ENCODE measurements at places on chromosomes 1 and 21.

GRCh38 chr1:9827558-9828185, 3.9 kb upstream of the CLSTN1 start:
- no peak for DNase-seq

DNA sequence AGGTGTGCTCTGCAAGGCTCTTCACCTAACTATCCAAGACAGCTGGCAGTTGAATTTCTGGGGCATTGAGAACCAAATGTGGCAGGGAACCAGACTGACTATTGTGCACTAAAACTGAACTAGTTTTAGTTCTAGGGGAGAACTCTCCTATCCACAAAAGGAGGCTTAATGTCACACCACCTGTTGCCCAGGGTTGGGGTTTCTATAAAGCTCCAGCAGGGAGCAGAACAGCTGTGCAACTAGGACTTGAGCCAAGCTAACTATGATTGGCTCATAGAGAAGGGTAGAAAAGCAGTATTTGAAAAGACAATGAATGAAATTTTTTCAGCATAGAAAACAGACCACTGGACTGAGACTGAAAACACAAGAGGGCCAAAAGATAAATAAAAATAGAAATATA, 53.3 kb upstream of the FGGY start:
- DNase-seq = no peak

GRCh38 chr1:90319918-90320317, 325.0 kb downstream of the ZNF326 start:
- no peak for DNase-seq

DNA sequence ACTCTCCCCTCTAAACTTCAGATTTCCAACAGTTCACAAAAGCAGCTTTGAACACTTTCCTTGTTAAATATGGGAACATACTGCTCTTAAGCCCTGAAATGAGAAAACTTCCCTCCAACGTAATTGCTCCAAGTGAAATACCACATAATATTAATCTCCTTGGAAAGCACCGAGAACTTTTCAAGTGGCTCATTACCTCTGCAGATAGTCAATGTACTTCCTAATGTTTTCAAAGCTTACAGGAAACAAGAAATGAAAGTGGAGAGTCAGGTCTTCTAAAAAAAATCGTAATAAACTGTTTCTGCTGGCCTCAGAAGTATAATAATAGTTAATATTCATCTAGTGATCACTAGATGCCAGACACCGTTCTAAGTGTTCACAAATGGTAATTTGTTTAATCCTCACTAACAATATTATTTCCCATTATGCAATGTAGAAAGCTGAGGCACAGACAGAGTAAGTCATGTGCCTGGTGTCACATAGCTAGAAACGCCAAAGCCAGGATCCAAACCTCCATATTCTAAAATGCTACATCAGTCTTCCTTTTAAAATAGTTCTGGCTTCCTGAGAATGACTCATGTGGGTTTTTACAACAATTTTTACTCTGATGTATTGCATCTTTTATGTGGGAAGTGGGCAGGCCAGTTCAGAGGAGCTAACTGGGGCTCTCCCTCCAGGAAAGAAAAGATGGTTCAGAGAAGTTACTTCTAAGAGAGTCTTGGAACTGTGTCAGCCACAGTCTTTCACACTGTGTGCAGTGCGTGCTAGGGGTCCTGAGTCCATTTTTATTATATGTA, 177.2 kb downstream of the PLPPR4 start:
- no peak for DNase-seq

DNA sequence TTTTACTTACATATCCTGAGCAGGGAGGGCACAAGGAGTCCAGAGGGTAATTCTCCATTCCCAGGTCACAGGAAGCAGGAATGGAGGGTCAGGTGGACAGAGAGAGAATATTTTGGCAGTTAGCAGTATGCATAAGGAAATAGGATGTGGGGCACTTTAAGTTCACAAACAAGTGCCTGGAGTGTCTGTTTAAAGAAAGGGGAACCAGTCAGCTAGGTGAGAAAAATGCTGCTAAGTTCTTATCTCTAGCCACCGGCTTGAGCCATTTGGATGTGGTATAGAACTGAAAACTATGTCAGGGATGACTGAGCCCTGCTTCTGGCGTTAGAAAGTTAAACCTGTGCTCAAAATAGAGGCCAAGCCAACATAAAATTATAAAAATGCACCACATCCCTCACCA, 739.7 kb upstream of the NCAM2 start:
- no peak for DNase-seq

DNA sequence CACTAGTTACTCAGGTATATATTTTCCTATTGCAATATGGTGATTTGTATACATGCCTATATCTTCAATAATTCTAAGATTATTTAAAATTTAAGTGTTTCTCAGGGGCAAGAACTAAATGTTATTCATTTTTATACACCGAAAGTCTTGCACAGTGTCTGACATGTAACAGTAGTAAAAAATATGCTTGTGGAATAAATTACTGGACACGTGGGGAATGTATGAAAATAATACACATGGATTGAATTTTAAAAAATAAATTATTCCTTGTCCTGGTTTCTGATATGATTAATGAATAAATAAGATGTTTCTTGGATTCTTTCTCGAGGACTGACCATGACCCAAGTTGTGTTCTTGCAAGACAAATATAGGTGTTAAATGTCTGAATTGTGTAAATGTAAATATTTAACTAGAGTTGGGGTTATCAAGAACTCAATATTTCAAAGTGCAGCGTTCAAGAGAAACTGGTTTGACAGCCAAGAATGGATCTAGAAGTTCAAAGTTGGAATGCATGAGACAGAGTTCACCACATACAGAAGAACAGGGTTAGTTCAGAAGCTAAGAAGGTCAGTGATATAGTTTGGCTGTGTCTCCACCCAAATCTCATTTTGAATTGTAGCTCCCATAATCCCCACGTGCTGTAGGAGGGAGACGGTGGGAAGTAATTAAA, 142.1 kb upstream of the SPAG17 start:
- no peak for DNase-seq

GRCh38 chr1:26602378-26602959, 72.9 kb downstream of the RPS6KA1 start:
- peak; percentile 39 for DNase-seq

DNA sequence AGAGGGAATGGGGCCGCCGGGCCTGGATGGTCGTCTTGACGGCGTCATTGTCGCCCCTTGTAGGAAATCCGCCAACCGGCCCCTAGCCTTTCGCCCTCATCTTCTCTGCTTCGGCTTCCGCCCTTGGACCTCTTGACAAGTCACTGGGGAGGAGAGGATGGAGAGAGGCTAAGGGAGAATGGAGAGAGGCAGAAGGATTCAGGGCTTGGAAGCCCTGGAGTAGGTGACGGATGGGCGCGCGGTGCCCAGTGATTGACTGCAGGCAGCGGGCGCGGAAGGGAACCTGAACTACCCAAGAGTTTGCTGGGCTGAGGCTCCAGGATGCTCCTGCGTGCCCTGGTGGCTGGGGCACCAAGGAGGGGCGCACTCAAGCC, 651 bp downstream of the PDE4B start:
- no peak for DNase-seq

GRCh38 chr1:151711951-151712350, 4.7 kb downstream of the CELF3 start:
- DNase-seq = no peak

- DNase-seq = no peak
Observed at GRCh38 chr1:204198348-204199340, 2.4 kb upstream of the KISS1 start.

GRCh38 chr1:93608187-93609109, 73.2 kb downstream of the BCAR3 start:
- DNase-seq = no peak

- no peak for DNase-seq
Observed at GRCh38 chr1:154895798-154896197, 25.7 kb upstream of the KCNN3 start.

DNA sequence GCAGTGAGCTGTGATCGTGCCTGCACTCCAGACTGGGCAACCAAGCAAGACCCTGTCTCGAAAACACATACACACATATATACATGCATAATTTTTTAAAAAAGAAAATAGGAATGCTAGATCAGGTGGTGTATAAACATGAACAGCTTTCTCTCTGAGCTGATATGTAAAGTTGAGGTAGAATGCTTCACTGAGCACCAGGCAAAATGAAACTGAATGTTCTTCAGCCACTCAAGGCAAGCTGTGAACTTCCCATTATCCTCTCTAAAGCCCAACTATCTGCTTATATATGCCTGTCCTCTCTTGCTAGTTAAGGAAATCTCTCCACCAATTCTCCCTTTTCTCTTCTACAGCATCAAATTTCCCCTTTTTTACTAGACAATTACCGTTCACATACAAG, 93.0 kb downstream of the NUF2 start:
- no peak for DNase-seq

- no peak for DNase-seq
Observed at GRCh38 chr1:54795356-54795665, 5.8 kb downstream of the TTC22 start.

GRCh38 chr1:226916497-226916896, 23.6 kb upstream of the COQ8A start:
- DNase-seq = no peak
